ENCODE measurements at places on chromosomes 2 and 18.

DNA sequence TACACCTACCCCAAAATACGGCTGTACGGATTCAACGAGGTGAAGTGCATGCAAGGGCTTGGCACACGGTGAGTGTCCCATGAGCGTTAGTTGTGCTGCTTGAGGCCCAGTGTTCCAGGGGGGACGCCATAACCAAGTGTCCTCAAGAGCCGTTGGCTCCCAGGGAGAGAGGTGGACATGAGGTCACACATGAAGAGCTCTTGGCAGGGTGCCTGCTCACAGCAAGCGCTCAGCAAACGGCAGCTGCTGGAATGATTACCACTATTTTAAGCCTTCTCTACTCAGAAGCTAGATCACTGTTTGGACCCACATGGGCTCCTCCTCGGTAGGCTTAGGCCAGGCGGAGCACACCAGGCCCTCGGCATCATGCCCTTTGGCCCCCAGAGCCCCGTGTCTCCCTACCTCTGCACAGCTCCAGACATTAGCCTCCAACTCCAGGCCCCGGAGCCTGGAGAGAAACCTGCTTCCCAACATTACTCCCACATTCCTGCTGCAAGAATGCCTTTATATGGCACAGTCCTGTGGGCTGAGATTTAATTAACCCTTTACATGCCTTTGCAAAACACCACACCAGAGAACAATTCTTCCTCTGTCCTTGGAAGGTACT lies 68.4 kb upstream of the PPP1CB start:
- no peak for DNase-seq

DNA sequence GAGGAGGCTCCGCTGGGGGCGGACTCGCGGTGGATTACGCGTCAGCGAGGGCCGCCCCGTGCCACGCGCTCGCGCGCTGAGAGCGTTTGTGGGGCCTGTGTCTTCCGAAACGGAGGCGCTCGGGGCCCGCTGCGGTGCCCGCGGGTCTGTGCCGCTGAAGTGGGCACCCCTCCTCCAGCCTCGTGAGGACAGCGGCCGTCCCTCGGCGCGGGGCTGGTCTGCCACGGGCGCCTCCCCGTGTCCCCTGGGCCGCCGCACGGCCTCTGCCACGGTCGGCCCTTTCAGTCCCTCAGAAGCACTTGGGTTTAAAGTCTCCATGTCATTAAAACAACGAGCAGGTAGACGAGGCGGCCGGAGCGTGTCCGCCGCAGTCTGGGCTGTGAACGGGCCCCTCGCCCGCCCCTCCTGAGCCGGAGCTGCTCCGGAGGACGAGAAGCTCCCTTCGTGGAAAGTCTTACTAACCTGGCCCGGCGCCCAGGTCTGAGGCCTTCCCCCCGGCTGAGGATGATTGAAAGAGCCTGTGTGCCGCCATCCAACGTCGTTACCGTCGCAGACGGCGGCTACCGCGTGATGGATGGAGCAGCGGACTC lies 97.6 kb downstream of the NFATC1 start:
- DNase-seq = no peak

GRCh38 chr2:141020346-141020745 lies 1110.5 kb downstream of the LRP1B start:
- no peak for DNase-seq

DNA sequence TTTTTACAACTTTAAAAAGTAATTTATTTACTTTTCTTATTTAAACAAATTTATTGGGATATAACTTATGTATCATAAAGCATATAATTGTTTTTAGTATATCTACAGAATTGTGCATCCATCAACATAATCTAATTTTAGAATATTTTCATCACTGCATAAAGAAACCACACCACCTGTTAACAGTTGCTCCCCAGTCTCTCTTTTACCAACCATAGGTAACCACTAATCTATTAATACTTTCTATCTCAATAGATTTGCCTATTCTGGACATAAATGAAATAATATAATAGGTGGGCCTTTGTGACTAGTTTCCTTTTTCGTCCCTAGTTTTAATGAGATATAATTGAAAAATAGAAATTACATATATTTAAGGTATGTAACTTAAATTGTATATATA lies 90.6 kb downstream of the ADAM23 start:
- DNase-seq = no peak

GRCh38 chr2:226189061-226189460 lies 610.6 kb downstream of the IRS1 start:
- DNase-seq = no peak

DNA sequence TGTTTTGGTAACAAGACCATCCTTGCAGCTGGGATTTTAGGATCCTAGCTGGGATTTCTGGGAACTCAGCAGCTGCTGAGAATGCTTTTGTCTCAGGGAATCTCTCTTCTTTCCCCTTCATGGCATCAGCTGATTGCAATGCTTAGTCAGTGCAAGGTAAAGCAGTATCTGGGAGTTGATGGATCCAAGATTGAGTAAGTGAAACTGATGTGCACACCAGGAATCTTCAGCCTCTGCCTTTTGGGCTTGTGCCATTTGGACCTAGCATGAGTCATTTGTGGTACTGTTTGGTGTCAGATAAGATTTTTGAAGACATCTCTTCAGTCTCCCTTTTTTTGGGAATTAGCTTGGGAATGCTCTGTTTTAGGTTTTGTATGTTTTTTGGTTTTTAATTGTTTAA lies 363.3 kb upstream of the TFPI start:
- no peak for DNase-seq

GRCh38 chr2:152284398-152284797 lies 50.6 kb upstream of the FMNL2 start:
- DNase-seq = no peak

- no peak for DNase-seq
Observed at GRCh38 chr2:71716697-71717624, 263.6 kb downstream of the DYSF start.
